Activated T-helper 2 cell treated with anti-CD3 and anti-CD28 coated beads, Interferon-gamma antibody, Interleukin-2, Interleukin-4, amounts not matched to agents 10 μg/mL and 5 μg/mL and 100 μg/mL, durations not matched to agents 14 hours and 24 hours and 36 hours (primary cell): ENCODE measurements at places on chromosomes 2 and 18. TPM values are rescaled to one million over a fixed set of nuclear protein-coding genes. Genes with fewer than 3 reads are reported as not detected.

The CYP26B1 gene
- not detected in 2 replicates for total RNA-seq

The PMAIP1 gene
- 41.8 and 42.0 TPM in 2 replicates for total RNA-seq

The NR4A2 gene
- 22.1 and 24.0 TPM in 2 replicates for total RNA-seq

GRCh38 chr18:3747176-3747973, 297.4 kb downstream of the TGIF1 start:
- DNase-seq: no peak

GRCh38 chr2:118223511-118223991, 135.3 kb downstream of the INSIG2 start:
- no peak for DNase-seq

- DNase-seq: no peak
These were observed 37.4 kb downstream of the SOCS6 start for GRCh38 chr18:70326255-70326654.

- DNase-seq: no peak
These were observed 51.7 kb upstream of the OTX1 start for GRCh38 chr2:62998949-62999348.

DNA sequence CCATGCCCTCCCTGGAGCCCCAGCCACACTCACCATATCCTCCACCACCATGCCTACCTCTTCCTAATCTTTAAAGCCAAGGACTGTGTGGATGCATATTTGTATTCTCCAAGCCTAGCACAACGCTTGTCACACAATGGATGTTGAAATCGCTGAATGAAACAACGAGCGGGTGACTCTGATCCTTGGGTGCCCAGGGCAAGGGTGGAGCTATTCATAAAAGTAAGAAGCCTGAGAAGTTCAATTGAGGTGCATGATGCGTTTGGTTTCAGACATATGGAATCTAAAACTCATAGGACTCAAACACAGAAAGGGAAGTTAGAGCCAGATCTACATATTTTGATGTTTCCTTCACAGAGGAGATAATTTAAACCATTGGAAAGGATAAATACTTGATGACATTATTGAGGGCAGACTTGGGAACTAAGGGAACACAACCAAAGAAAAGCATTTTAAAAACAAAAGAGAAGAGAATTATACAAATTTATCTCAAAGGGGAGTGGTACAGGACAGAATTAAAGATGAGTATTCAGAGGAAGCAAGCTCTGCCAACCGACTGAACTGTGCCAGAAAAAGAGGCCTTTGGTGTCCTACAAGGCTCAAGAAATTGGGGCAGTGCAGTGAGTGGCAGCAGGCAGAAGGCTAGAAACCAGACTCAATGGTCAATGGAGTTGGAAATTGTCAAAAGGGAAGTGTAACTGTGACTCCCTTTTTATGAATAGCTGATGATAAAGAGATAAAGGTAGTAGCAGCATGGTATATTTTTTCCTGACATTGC, 200.6 kb upstream of the NCKAP5 start:
- no peak for DNase-seq

- DNase-seq: no peak
These were observed 156.5 kb downstream of the TNS1 start for GRCh38 chr2:217846321-217846743.

DNA sequence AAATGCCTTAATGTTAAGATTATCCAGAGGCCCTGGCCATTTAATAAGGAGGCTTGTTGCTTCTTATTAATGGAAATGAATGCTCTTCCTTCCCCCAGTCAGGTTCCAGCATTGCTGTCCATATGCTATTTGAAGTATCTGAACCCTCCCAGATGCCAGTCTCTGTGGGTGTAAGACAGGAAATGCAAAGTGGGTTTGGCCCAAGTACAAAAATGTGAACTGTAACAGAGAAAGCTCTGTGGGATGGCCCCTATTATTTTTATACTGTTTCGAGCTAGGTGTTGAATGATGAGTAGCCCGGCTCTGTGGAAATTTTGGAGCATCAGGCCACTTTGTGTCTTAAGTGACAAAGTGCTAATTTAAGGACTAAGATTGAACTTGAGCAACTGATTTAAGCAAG, 141.0 kb downstream of the UXS1 start:
- DNase-seq: no peak

GRCh38 chr2:219285894-219286425, 6.8 kb downstream of the DNAJB2 start:
- DNase-seq: no peak

GRCh38 chr2:156837635-156838370, 401.6 kb downstream of the GPD2 start:
- no peak for DNase-seq
